ENCODE measurements at places on chromosomes 5 and 9.

DNA sequence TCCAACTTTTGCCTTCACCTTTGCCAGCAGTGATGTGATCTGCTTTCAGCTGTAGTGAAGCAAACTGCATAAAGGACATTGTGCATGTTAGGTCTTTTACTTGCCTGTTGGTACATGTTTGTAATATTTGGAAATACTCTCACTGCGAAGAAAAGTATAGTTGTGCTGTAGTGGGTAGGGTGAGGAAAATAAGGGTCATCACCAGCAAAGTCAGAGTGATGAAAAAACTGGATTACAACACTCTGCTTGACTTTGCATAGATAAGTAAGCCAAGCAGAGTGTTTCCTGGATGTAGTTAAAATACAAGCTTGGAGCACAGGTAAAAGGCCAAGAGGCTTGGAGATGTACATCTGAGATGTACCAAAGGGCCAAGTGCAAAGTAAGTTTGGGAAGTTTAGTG lies 16.7 kb downstream of the TGFBR1 start:
- no peak for DNase-seq

DNA sequence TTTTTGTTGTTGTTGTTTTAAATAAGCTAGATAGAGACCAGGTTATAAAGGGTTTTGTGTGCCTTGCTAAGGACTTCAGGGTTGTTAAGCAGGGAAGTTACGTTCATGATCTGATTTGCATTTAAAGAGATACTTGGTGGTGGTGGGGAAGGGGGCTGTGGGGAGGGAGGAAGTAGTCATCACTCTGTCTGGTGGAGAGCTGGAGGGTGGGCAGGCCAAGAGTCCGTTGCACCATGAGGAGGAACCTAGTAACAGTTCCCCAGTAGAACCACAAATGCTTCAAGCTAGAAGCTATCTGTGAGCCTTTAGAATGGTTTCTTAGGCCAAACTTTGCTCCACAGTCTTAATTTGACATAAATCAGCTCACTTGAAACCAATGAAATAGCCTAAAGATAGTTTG lies 18.7 kb upstream of the ROPN1L start:
- DNase-seq, result no peak

GRCh38 chr5:146878476-146879172 lies at the start of gene PPP2R2B:
Gene PPP2R2B, minus strand, starts transcription at chr5:146878757.
- peak; percentile 48 for DNase-seq

DNA sequence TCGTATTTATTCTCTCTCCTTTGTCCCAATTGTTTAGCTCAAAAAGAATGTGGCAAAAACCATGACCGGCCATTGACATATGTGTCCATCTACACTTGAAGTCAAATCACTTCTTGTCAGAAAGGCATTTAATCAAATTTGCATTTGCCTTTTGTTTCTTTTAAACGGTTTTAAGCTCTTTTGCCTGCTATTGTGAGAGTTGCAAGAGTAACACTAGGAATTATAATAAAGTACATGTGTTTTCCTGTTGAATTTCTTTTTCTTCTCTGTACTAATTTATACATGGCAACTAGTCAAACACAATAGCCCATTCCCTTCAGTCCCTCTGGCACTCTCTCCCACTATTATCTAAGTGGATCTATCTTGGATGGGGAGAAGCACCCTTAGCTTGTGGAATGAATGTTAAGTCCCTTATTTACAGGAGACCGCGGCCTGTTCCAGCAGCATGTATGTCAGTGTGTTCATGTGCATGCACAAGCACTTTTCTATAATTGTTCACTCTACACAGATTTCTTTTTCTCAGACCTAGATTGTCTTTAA lies 3.2 kb downstream of the ADAMTSL1 start:
- DNase-seq, result no peak

DNA sequence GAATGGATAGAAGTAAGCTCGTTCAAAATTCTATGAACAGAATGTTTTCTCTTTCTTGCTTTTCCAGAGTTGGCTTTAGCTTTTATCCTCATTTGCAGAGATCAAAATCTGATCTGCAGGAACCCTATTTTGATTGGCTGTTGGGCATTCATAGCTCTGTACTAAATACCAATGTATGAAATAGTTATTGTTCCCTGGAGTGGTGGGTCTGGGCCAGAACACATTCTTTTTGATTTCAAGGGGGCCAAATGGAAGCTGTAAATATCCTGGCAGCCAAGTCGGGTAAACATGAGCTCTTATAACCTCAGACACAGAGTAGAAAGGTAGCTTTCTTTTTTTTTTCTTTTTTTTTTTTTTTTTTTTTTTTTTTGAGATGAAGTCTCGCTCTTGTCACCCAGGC lies 241.5 kb downstream of the PDZD2 start:
- no peak for DNase-seq

GRCh38 chr5:72955143-72955767 lies 586 bp upstream of the FCHO2 start:
- peak; percentile 28 for DNase-seq

DNA sequence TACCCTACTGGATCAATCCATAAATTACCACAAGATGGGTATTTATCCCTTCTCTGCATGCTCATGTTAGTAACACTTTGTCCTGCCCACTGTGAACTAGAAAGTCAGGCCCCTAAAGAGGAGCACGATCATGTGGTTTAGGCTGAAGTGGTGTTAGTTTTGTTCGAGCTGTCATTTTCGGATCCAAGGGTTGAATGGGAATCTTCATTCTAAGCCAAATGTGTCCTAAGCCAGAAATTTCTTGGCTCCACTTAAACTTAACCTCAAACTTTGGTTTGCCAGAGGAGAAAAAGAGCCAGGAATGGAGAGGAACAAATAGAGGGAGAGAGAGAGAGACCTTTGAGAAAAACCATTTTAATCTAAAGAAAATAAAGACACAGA lies 837.7 kb upstream of the ZNF608 start:
- DNase-seq, result no peak

DNA sequence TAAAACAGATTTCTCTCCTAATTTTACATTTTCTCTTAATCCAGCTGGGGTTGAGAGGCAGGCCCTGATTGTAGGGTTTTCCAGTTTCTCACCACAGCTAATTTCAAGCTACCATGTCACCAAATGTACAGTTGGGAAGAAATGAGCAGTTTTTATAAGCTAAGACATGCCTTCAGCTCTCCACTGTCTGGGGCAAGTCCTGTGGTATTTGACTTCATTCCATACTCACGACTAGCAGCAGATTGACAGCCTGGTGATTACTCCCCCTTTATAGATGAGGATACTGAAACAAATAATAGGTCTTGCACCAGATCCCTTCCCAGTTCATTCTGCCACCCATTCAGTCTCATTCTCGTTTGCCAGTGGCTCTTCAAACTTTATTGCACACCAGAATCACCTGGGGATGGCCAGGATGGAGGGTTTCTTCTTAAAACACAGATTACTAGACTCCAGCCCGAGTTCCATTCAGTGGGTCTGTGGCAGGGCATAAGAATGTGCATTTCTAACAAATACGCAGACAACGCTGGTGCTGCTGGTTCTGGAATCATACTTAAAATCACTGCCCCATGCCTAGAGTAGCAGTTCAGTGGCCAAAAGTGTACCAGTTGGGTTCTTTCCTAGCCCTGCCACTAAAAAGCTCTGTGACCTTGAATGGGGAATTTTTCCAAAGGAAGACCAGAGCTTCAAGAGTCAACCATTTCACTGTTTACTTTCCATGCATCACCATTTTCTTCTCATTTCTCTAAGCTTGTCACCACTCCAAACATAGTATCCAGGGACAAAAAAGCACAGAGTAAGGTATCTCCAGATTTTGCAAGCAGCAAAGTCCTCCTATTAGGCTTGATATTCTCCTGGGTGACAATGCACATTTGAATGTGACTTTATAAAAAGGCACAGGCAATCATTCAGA lies 64.3 kb downstream of the CSNK1A1 start:
- DNase-seq, result no peak

- DNase-seq, result no peak
Observed at GRCh38 chr9:121770415-121771273, 119.2 kb downstream of the DAB2IP start.

DNA sequence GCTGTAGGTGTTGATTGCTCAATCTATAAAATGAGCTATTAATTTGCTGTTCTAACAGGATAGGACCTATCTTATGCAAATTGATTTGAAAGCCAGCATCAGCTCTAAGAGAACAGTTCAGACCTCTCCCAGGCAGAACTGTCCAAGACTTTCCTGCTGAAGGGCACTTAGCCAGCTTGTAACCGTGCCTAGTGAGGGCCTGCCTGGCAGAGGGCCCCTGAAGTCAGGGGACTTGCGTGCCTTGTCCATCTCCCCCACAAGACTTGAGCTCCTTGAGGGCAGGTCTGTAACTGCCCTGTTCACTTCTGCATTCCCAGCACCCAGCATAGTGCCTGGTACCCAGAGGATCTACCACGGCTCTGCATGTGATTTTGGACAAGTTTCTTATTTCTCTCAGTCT lies 293.4 kb downstream of the CDK5RAP2 start:
- DNase-seq, result no peak

DNA sequence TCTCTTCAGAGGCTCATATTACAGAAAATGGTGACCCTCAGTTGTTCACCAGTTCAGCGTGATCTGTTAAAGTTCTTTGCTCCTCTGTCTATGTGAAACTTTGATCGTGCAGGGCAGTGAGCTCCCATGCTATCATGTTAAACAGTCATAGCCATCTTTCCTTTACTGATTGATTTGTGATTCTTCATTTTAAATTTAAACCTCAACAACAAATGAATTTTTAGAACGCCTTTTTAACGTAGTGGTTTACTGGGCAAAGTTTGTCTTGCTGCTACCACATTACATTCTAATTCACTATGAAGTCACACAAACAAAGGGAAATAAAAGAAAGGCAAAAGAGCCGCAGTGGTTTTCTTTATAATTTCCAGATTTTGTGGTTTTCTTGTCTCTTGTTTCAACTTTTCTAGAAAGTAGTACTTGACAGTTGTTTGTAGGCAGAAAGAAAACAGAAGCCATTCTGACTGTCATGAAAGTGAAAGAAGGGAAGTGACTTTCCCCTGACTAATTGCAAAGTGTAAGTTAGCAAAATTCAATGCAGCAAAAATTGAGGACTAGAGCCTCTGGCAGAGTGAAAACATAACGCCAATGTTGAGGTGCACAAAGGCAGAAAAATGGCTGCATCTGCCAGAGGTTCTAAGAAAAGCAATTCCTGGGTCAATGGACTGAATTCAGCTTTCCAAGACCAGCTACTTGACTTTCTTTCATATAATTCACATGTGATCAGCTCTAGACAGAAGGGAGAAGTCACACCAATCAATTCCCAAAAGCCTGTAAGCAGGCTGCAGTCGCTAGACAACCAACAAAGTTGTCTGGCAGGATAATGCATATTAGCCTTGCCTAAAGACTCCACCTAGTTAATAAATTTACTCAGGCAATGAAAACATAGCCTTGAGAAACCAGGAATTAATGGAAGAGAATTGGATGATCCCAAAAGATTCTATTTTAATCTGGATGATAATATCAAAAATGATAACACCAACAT lies 7.1 kb upstream of the IFNA6 start:
- DNase-seq, result no peak

GRCh38 chr5:105952875-105953274 lies 1717.9 kb downstream of the EFNA5 start:
- no peak for DNase-seq

GRCh38 chr5:171647904-171648260 lies 137.7 kb upstream of the SMIM23 start:
- no peak for DNase-seq

DNA sequence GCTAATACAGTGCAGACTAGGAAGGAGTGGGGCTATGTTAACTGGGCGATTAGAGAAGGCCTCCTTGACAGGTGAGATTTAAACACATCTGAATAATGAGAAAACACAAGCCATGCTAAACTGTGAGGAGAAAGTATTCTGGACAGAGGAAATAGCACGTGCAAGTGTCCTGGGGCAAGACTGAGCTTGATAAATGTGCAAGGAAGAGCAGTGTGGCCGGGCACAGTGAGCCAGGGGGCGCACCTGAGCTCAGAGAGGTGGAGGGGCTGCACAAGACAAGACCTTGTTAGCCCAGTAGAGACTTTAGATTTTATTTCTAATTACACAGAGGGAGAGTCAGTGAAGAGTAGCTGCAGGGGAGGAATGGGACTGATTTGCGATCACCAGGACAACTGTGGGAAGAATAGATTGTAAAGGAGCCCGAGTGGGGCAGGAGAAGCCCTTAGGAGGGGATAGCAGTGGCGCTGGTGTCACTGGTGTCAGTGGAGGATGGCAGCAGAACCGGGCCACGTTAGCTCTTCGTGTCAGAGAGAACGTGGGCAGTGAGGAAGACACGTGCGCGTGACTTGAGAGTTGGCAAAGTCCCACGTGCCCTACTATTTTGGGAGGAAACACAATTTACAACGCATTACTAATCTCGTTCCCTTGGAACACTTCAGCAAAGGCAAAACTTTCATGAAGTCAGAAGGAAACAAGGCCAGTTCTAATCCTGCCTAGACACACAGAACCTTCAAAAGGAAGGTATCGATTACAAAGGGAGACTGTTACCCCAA lies 17.9 kb upstream of the C5orf47 start:
- no peak for DNase-seq

DNA sequence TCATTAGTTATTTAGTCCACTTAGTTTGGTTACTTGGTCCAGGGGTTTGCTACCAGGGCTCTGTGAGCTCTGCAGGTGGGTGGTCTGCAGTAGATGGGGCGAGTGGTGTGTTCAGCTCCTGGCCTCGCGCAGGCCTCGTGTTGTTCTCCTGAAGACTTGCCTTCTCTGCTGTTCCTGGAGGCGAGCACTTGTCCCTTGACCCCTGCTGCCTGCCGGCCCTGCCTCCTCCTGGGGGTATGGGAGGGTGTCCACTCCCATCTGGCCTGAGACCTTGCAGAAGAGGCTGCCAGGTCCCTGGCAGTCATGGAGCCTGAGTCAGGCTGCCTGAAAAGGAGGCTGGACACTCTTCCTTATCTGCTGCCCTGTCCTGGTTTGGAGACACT lies 137.0 kb downstream of the CACNA1B start:
- no peak for DNase-seq

DNA sequence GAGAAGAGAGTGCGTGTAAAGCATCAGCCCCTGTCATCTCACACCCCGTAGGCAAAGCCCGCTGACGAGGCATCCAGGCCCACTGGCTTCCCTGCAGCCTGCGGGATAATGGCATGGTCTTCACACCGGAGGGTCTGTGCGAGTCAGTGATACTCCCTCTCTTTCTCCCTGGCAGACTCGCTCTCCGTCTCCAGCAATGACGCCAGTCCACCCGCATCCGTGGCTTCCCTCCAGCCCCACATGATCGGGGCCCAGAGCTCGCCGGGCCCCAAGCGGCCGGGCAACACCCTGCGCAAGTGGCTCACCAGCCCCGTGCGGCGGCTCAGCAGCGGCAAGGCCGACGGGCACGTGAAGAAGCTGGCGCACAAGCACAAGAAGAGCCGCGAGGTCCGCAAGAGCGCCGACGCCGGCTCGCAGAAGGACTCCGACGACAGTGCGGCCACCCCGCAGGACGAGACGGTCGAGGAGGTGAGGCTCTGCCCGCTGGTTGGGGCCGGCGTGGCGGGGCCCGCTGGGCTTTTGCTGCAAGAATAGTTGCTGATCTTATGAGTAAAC lies 120.7 kb upstream of the OTULINL start:
- no peak for DNase-seq

DNA sequence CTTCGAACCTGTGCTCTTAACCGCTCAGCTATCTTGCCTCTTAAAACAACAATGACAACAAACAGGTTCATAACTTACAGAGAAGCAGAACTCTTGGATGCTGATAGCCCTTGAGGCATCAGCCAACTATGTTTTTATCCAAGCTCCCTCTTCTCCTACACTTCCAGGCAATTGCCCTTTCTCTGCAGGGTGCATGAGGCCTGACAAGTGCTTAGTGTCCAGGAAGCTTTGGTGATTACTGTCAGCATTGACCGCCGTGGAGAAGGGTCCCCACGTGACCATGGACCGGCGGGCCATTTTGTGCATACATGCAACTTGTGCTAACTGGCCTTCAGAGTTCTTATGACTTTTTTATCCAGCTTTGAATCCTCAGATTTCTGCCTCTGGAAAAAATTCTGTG lies 71.2 kb downstream of the ADCY2 start:
- DNase-seq, result no peak

All from HTR-8/SVneo (cell line).